ENCODE measurements at places on chromosomes 3 and 15.

- DNase-seq = no peak
Observed at GRCh38 chr3:119643528-119643927, 16.9 kb downstream of the POPDC2 start.

DNA sequence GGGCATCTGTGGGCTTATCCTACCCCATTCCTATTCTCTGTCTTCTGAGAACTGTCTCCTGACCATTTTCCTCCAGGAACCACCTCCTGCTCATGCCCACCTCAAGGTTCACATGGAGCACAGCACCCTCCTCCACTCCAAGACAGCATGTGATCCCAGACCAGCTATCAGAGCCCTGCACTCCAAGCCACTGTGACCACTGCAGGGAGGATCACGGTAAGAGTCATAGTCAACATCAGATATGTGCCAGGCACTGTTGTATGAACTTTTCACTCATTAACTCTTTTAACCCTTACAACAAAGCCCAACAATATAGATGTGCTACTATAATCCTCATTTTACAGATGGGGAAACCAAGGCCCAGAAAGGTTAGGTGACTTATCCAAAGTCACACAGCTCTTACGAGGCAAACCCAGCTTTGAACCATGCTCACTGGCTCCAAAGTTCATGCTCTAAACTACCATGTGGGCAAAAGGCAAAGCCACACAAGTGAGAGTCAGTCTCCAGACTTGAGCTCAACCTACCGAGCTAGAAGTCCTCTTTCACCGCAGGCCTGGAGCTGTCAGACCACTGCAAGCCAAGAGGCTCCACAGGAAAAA, 115.1 kb upstream of the IQSEC1 start:
- DNase-seq = no peak

DNA sequence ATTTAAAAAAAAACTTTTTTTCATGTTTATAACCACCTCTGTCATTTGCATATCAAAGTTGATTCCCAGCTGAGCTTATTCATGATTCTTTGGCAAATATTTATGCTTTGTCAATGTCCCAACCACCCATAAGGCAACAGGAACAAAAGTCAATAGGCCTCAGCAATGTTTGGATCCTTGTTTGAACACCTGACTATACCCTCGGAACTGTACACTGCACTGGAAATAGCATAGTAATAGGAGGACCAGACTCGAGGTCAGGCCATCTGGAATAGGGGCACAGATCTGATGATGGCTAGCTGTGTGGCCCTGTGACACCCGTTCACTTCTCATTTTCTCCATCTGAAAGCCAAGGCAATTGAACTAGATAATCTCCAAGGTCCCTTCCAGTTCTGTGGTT, 301.7 kb upstream of the ATP11B start:
- DNase-seq = no peak

DNA sequence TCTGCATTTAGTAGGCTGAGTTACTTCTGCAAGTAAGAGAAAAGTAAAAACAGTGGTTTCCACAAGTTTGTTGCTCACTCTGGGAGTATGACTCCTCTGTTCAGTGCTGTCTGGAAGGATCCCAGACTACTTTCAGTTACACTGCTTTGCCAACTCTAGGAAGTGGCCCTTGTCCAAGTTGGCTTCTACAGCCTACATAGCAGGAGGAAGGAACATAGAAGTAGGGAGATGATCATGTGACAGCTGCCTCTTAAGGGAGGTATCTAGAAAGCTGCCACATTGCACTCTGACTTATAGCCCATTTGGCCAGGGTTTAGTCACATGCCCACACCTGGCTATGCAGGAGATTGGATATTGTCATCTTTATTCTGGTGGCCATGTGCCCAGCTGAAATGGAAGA, 298.1 kb downstream of the NSUN3 start:
- DNase-seq = peak; percentile 18

GRCh38 chr15:33293713-33294334, 16.9 kb upstream of the RYR3 start:
- no peak for DNase-seq

GRCh38 chr3:127770671-127771355, 51.5 kb downstream of the MGLL start:
- DNase-seq = no peak

- no peak for DNase-seq
Observed at GRCh38 chr3:123320221-123320620, 118.5 kb downstream of the SEC22A start.

GRCh38 chr15:36373550-36373949, 205.9 kb upstream of the CDIN1 start:
- no peak for DNase-seq

DNA sequence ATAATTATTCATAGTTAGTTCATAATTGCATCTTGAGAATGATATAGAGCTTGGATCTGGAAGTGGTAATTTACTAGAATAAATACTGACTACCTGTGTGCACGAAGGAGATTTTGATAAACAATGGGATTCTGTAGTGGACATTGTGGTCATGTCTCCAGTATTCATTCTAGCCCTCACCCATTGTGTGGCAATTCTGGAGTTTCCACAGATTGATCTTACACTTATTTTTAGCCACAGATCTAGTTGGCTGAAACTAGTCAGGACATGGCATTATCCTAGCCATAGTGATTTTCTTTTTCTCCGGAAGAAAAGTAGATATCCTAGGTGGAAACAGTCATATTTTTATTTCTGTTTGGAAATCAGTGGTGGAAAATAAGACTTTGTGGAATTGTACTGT, 833.1 kb downstream of the NAALADL2 start:
- DNase-seq = no peak

GRCh38 chr3:126360714-126361060, 3.5 kb upstream of the KLF15 start:
- DNase-seq = no peak

- no peak for DNase-seq
Observed at GRCh38 chr3:120693439-120694171, 11.6 kb upstream of the HGD start.
